ENCODE measurements at places on chromosomes 5 and 9. TPM values are rescaled to one million over a fixed set of nuclear protein-coding genes. Genes with fewer than 3 reads are reported as not detected.

Gene CDC20B
- total RNA-seq, result under 0.01 TPM

Gene GPSM1
- 143 TPM for total RNA-seq

Gene GPRIN1
- total RNA-seq, result 6.3 TPM

Gene HSPB3
- 0.33 TPM for total RNA-seq

Gene AHRR
- 86.8 TPM for total RNA-seq

Gene ZSWIM6
- 10.4 TPM for total RNA-seq

Measured in smooth muscle cell of trachea (primary cell).